ENCODE measurements at places on chromosomes 6 and 20. TPM values are rescaled to one million over a fixed set of nuclear protein-coding genes. Genes with fewer than 3 reads are reported as not detected.

DNA sequence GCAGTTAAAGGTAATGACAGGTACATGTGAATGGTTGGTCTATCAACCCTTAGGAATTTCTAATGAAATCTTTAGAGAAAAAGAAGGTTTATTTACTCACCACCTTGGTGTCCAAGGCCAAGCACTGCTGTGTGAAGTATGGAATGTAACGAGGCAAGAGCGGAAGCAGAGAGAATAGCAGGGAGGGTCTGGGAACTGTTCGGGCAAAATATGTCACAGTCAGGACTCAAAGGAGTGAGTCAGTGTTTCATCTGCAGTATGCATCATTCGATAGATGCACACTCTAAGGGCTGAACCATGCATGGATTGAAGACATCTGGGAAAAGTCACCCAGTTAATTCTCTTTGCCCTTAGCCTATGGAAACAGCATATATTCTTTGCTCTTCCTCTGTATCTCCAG is 33.2 kb downstream of the ADGRF5 start:
- no peak for DNase-seq

DNA sequence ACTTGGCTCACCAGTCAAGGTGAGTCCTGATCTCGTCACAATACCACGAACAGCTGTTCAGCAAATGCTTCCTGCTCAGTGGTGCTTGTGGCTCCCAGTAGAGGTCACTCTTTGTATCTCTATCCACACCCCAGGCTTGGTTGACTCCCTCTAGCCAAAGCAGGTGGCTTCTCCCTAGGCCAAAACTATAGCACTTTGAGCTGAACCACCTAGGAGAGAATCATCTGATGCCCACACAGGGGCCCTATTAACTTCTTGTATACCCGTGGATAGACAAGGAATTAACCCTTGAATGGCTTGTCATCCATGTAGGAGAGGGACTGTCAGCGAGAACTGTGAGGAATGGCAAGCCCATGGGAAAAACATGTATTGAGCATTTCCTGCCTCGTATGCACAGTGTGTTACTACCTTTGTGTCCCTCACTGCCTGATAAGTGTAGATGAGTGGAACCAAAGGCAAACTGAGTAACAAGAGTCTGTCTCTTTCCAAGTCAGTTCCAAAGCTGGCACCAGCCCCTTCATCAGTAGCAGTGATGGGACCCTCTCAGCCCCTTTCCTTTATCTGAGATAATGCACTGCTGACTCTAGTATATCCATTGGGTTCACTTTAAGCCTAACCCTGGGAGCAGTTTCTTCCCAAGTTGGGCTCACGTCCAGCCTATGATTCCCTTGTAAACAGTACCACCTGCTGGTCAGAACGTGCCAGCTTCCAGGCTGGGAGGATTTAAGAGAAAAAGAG is 42.5 kb downstream of the EIF2S2 start:
- no peak for DNase-seq

- DNase-seq = no peak
These were observed 42.1 kb downstream of the MAP3K4 start for GRCh38 chr6:161033667-161034066.

DNA sequence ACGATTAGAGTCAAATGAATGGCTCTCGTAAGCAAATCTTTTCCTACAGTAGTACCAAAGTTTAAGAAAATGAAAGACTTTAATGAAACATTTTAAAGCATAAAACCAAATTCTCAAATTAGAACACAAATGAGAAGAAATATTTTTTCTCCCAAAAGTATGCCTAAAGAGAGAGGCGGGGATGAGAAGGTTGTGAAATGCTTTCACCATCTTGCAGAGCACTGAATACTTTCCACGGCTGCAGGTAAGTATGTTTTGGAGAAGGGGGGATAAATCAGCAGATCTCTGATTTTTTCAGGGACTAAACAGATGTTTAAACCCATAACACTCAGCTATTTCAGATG is 277.1 kb downstream of the ADGB start:
- no peak for DNase-seq

DNA sequence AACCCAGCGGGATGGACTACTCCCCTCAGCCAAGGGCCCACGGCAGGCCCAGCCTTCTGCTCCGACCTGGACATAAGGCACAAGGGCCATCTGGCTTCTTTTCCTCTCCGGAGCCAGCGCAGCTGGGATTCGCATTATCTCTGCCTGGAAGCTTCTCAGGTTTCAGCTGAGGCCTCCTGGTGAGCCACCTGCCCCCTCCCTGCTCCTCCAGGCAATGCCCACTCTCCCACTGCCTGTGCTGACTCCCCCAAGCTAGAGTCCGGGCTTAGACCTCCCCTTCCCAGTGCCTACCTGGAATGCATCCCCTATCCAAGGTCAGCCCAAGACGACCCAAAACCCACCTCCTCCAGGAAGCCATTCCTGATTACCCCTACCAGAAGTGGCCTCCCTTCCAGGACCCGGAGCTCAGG is 60.7 kb downstream of the EZR start:
- DNase-seq = no peak

- DNase-seq = no peak
These were observed 285.7 kb upstream of the PREP start for GRCh38 chr6:105688573-105688972.

DNA sequence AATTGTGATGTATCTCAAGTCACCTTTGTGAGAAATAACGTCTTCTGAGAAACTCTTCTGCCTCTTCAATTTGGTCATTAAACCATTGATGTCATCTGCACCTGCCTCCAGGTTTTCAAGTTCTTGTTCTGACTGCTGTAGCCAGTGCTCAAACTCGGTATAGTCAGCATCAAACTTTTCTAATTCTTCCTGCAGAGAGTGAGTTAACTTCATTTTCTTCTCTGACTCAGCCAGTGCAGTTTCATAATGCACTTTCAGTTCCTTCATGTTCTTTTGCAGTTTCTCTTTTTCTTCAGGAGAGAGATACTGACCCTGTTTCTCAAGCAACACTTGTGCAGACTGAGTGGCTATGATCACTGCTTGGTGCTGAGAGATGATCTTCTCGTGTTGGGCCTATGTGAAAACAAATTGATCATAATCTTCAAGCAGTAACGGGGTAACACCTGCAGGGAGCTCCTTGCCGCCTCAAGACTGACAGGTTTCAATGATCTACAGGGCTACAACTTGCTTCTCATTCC is 48.8 kb downstream of the DST start:
- no peak for DNase-seq

DNA sequence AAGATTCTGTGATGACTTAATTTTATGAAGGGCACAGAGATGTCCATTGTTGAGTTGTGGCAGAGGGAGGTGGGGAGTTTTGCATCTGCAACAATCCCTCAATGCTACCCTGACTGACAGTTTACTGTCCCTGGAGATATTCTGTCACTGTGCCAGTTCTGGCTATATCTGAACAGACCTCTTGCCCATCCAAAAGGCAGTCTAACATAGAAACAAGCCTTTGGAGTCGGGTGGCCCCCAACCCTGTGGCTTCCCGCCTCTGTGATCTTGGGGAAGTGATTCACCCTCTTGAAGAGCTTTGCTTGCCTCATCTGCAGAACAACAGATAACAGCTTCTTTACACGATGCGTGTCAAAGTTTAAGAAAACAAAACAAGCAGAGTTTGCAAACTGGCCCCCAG is 3.8 kb upstream of the E2F1 start:
- DNase-seq = no peak

Gene MAP7
- 0.56 TPM for total RNA-seq
